ENCODE measurements at places on chromosomes 1 and 21.
A peak's percentile ranks its signal among the peaks of the same experiment; 100 is the strongest.

DNA sequence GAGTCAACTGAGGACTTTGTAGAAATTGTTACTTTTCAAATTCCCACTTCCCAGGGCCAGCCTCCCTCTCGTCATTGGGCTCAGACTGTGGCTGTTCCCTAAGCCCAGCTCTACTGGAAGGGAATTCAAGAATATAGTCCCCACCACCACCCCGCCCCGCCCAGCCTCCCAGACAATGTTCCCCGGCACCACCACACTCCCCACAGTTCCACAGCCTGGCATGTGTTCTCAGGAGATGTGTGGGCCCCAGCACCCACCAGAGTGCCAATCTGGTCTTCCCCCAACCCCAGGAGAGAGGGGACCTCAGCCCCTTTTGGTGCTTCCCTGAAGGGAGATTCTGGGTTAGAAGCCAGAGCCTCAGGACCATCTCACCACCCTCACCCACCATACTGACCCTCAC, 120.1 kb downstream of the SYT2 start:
- no peak for DNase-seq

DNA sequence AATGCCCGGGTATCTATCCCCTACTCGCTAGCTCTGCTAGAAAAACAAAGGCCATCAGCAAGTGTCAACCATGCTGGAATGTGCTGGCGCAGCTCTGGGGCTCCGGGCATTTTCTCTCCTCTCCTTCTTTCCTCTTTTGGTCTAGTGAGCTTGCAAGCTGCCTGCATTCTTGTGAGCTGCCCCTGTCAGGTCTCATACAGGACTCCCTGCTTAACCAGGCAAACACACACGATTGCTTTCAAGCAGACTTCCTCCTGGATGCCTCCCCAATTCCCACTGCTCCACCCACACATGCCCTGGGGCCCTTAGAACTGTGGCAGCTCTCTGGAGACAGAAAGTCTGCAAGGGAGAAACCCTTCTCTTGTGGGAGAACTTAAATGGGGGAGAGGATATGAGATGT, 35.7 kb upstream of the SUCO start:
- DNase-seq = no peak

- no peak for DNase-seq
These were observed 231.6 kb downstream of the MATN1 start for GRCh38 chr1:30491831-30492230.

DNA sequence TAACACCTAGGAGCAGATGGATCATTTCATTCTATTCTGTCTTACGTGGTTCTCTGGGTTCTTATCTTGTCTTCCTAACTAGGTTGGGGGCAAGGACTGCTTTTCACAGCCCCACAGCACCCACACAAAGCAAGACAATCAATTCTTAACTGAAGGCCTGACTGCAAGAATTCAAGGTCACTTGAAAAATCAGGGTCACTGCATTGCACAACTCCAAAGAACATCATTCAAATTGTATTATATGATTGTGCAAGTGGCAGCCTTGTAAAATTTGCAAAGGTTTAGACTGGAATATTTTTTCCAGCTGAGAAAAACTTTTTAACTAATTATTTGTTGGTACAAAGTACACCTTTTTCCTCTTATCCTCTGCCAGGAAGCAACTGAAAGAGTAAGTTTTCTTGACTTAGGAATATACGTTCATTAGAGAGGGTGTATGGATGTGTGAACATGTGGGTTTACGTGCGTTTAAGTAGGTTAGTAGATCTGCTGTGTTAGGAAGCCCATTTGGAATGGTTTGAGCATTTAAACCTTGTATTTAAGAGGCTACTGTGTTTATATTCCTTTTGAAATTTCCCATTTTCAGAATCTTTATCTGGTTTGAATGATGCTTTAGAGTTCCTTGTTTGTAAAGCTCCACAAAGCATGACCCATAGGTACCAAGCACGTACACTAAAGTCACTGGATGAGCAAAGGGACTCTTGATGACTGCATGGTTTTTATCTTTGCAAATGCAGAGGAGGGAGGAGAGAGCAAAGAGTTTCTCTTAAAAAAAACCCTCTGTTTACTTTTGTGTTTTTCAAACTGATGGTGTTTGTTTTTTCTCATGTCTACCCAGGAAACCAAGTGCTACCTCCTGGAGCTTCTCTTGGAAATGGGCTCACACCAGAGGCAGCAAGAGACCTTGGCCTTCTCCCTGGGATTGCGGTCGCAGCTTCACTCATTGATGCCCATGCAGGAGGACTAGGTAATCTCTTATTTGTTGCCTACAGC, 214.9 kb downstream of the FGGY start:
- no peak for DNase-seq

GRCh38 chr1:240415532-240415931, 196.4 kb downstream of the GREM2 start:
- no peak for DNase-seq

- no peak for DNase-seq
These were observed 78.2 kb upstream of the F3 start for GRCh38 chr1:94619731-94620130.

GRCh38 chr1:193472838-193473398, 286.5 kb upstream of the B3GALT2 start:
- DNase-seq = no peak

DNA sequence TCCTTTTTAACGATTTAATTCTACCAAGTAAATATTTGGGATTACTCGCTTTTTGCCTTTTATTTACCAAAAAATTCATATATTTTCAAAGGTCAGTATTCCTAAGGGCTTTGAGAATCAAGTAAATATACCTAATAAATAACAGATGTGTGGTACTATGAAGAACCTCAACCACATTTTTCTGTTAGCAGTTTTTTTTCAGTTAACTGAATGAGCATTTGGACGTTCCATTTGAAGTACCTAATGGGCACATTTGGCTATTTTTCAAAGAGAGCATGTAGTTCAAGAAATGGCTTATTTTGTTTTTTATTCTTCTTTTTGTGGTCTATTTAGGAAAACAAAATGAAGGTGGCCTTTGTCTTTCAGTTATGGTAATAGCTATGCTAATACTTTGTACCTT, 253.0 kb downstream of the GPR52 start:
- DNase-seq = no peak

GRCh38 chr1:77833521-77834100, 54.2 kb downstream of the MIGA1 start:
- no peak for DNase-seq

DNA sequence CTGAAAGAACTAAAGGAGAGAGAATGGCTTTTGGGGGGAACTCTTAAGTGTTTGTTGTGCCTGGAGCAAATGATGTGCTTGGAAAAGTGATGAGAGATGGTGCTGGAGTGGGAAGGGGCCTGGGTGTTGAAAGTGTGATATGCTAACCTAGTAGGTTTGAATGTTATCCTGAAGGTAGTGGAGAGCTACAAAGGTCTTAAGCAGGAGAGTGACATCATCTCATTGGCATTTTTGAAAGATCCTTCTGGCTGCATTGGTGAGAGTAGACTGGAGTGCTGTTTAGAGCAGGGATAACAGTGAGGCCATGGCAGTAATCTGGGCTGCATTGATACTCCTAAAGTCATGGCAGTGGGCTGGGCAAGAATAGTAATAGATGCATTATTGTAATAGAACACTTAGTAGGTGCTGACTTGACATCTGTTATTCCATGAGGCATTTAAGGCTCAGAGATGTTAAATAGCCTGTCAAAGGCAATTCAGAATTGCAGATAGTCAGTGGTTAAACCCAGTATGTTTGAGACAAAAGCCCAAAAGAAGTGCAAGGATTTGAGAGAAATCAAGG, 44.5 kb downstream of the MDM4 start:
- no peak for DNase-seq

- no peak for DNase-seq
These were observed 58.4 kb downstream of the DISP3 start for GRCh38 chr1:11537380-11537764.

DNA sequence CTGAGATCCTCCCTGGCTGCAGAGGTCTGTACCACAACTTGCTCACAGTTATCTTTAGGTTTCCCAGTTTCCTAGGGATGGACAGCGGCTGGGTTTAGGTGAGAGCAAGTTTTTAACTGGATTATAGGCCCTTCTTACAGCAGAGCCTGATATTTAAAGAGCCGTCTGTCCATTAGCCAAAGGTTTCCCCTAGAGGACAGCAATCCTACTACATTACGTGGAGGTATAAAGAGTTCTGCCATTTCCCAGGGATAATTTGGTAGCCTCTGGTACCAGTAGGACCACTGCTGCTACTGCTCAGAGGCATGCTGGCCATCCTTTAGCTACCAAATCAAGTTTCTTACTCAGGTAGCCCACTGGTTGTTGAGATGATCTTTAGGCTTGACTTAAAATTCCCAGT, 21.9 kb upstream of the FCGR2A start:
- DNase-seq = no peak

- peak; percentile 93 for DNase-seq
These were observed 77.8 kb downstream of the ALPL start for GRCh38 chr1:21586846-21587601.

GRCh38 chr1:158374860-158375259, 21.2 kb downstream of the CD1E start:
- DNase-seq = no peak

DNA sequence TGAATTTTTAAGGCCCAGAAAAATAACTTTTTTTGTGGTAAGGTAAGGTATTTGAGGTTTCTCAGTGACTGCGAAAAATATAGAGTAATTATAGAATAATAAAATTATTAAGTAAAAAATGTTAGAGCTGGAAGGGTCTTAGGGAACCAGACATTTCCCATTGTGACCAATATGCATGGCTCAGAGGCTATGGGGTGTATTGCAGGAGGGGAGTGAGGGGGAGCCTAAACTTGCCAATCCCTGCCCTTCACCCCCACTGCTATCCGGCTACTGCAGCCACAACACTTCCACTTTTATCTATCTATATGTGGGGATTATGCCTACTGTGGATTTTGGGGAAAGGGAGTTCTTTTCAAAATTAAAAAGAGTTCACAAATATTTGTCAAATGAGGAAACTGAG, 7.6 kb upstream of the GADD45A start:
- DNase-seq = no peak

- peak; percentile 74 for DNase-seq
These were observed at the start of gene RAB3B for GRCh38 chr1:51990478-51990965. TSS of gene RAB3B (minus strand) at chr1:51990700. CDS start at chr1:51977117, 13,583 bp downstream.

DNA sequence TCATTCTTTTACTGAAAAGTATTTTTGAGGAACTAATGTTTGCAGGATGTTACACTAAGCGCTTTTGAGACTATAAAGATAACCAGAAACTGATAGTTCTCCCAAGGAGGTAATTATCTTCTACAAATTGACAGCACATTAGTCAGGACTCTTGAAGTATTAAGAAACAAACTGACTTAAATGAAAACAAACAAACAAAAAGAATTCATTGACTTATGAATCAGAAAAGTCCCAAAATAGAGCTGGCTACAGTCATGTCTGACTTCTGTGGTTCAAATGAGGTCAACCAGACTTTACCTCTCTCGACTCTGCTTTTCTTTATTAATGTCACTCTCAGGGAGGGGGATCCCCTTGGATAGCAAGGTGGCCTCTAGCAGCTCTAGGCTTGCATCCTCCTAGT, 296.8 kb downstream of the TPR start:
- DNase-seq = no peak

DNA sequence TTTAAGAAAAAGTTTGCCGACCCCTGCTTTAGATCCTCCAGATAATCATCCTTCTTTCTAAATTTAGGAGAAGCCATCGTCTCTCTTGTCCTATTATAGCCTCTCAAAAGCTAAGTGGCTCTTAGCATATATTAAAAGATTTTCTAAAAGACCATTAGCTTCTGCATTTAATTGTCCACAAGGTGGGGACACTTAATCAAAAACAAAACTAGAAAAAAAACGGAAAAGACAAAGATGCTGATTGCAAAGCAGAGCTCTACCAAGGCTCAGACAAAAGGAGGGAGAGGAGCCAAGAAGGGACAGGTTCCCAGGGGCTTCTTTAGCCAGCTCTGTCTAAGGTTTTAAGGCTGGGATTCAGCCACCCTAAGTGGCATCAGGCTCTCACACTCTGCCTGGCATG, 128.3 kb upstream of the HMGB4 start:
- no peak for DNase-seq

DNA sequence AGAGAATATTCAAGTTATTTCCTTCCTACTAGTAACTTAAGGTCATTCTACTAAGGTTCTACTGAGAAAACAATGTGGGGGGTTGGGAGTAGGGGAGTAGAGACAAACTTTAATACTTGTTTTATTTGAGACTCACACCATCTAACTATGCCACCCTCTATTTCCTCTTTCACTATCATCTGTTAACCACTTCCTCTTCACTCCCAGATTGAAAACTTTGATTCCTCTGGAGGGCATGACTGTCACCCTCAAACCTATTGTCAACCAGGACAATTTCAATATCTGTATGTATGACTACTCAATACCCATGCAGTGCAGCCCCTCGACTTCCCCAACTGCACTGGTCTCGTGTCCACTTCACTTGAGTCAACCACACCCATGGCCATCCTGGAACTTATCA, 165.6 kb upstream of the POGK start:
- DNase-seq = no peak

DNA sequence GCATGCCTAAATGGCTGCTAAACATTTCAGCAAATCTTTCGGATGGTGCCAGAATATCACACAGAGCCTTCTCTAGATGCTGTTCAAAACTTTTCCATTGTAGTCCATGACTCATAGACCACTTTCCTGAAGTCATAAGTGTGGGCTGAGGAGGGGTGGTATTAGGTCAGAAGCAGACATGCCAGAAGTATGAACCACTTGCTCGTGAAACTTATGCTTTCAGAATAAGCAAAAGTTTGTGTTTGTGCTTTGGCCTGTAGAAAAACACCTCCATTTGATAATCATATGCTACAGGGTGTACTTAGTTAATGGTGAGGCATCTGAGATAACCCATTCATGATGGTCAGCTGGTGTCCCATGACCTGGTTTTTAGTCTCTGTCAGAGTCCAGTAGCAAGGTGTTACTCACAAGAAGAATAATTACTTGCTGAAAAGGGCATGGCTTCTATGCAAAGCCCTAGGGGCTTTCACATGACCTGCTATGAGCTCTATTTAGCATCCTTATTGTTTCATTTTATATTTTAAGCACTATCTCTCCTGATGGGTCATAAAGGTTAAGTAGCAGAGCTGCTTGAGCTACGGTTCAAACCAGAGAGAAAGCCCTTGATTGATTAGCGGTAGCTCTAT, 183.1 kb upstream of the IVNS1ABP start:
- no peak for DNase-seq
